ENCODE measurements at places on chromosomes 1 and 21.

DNA sequence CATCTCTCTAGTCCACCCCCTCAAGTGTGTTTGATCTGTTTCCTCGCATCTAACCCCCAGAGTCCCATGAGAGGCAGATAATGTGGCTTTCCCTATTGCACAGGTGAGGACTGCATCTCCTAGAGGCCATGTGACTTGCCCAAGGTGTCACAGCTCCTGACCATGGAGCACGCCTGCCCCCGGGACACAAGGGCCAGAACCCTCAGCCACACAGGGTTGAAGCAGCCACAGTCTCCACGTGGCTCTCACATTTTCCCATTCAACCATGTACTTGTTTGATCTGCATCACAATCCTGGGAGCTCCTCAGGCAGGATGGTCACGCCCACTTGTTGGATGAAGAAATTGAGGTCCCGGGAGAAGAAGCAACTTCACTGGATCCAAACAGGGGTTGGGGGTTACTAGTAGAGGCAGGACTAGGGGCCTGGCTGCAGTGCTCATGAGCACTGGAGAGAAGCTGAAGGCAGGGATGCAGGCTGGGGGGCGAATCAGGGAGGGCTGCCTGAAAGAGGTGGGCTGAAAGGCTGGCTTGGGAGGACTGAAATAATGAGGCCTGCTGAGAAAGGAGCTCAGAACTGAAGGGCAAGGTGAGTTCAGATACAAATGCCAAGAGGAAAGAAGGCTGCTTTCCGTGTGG, 207.9 kb downstream of the PTPRU start:
- DNase-seq, result no peak

DNA sequence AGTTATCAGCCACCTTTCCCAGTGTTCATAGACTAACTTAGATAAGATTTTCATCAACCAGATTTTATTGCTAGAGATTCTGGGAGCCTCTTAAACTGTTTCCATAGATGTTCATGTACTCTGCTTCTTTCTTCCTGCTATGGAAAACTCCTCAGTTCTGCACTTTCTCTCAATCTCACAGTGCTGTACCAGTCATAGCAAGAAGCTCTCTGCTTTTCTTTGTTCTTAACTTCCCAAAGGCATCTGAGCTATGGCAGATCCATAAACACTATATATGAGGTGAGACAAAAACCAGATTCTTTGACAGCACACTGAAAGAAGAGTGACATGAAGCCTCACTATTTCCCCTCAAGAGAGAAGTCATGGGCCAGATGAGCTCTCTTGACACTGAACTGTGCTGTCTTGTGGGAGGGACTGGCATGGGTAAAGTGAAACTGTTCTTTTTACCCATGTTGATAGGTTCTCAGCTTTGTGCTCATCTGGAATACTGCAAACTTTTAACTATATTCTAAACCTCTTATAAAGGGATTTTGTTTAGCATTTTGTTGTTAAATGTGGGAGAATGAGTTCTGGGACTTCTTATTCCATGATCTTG, 64.2 kb upstream of the LYPLAL1 start:
- DNase-seq, result no peak

- no peak for DNase-seq
Observed at GRCh38 chr1:69506721-69507120, 61.0 kb upstream of the LRRC7 start.

DNA sequence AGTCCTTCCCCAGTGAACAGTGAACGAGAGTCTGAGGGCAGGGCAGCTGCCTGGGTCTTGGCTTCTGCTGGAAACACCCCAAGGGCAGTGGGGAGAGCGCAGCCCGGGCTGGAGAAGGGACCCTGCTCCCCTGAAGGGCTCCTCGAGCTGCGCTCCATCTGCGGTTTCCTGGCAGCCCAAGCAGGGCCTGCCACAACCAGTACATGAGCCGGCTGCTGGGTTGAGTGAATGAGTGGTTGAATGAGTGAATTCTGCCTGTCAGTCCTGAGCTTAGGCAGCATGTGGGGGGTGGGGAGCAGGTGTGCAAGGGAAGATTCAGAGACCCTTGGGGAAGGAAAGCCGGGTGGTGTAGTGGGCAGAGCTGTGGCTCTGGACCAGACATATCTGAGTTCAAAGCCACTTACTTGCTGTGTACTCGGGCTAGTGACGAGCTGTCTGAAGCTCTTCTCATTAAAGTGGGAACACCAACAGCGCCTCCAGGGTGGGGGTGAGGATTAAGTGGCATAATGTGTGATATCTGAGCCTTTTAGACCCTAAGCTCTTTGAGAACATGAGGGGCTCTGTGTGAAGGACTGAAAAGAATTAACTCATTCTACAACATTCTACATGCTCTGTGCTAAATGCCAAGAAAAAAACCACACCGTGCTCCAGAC, 3.7 kb downstream of the OPRD1 start:
- DNase-seq, result no peak

GRCh38 chr1:156912861-156913808, 7.3 kb upstream of the LRRC71 start:
- no peak for DNase-seq

DNA sequence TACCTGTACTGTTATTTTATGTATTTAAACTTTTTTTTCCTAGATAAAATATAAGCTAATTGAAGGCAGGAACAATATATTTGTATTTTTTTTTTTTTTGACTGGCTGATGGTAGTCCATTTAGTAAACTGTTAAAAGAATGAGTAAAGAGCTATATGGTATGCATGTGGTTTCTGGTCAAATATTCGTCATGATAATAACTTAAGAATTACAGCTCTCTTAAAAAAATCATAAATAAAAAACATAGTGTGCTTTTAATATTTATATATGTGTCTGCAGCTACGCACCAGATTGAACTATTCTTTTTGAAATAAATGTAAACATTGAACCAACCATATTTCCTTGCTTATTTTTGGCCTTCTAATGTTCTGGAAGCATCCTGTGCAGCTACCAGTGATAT, 272.3 kb upstream of the C1orf105 start:
- DNase-seq, result no peak

DNA sequence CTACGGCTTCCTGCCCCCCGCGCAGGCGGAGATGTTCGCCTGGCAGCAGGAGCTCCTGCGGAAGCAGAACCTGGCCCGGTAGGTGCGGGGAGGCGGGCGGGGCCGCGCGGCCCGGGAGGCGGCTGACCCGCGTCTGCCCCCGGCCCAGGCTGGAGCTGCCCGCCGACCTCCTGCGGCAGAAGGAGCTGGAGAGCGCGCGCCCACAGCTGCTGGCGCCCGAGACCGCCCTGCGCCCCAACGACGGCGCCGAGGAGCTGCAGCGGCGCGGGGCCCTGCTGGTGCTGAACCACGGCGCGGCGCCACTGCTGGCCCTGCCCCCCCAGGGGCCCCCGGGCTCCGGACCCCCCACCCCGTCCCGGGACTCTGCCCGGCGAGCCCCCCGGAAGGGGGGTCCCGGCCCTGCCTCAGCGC, 16.6 kb downstream of the NOC2L start:
- DNase-seq, result no peak

Data from HCT116 (cell line).